ENCODE measurements at places on chromosomes 6 and 20.

- no peak for DNase-seq
These were observed 120.0 kb downstream of the SYNDIG1 start for GRCh38 chr20:24589381-24589780.

DNA sequence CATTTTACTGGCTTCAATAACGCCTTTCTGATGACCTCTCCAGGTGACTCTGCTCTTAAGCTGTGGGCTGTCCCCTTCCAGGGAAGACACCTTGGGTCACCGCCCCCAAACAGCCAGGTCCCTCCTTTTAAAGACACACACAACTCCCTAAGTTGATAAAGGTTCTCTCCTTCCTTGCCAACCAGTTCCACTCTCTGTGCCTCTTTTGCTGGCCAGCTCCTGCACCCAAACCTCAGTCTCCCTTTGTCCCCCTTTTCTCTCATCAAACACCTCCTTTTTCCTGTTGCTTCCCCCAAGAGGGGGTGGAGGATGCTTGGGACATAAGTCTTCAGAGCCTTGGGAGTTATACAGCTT is 1.0 kb downstream of the NCOA6 start:
- peak; percentile 64 for DNase-seq

- DNase-seq = no peak
These were observed 507.8 kb downstream of the CD83 start for GRCh38 chr6:14625173-14625895.

GRCh38 chr6:139625081-139625939 is 250.9 kb upstream of the CITED2 start:
- DNase-seq = no peak

DNA sequence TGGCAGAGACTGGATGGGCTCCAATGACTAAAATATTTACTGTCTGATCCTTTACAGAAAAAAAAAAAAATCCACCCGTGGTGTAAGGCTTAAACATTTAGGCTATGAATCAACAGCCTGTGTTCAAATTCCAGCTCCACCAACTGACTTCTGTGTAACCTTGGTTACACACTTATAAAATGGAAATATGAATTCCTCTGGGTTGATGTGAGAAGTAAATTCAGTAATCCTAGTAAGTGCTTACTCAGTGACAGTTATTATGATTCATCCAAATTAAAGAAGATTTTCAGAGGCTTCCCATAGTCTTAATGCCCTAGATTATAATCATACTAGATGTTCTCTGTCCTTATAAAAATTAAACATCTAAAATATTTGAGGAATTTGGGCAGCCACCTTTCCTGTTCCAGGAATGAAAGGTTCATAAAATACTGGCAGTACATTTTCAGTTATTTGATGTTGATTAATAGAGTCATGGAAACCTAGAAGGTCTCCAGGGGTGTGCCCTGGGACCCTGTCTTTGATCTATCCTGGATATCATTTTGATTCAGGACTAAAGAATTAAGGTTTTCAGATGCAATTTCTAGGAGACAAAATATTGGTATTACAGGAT is 180.3 kb upstream of the ZNF217 start:
- no peak for DNase-seq

DNA sequence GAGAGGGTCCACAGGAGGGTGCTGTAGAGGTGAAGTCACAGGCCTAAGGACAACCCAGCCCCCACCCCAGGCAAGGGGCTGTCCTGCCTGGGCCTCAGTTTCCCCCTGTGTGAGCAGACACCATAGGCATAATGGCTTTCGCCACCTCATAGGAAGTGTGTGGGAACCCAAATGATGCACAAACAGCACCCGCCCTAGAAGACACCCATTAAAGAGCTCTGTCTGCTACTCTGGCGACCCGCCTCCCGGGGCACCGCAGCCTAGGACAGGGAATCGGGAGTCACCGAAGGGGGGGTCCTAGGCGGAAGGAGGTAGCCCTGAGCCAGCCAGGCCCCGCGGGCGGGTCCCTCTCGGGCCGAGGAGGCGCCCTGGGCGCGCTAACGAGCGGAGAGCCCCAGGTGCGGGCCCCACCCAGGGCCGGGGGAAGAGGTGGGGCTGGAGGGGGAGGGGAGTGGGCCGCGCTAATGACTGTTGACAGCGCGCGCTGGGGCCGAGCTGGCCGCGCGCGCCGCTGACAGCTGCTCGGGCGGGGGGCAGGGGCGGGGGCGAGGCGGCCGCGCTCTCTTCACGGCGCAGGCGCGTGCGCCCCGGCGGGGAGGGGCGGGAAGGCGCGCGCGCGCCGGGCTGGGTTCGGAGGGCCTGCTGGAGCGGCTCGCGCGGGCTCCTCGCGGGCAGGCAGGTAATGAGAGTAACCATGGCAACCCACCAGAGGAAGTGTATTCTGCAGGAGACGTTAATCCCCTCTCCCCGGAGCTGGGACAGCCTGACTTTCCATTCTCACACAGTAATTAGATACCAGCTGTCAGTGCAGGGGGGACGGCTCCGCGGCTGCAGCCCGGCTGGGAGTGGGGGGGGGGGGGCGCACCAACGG is 48.9 kb downstream of the NOL4L start:
- peak; percentile 78 for DNase-seq

DNA sequence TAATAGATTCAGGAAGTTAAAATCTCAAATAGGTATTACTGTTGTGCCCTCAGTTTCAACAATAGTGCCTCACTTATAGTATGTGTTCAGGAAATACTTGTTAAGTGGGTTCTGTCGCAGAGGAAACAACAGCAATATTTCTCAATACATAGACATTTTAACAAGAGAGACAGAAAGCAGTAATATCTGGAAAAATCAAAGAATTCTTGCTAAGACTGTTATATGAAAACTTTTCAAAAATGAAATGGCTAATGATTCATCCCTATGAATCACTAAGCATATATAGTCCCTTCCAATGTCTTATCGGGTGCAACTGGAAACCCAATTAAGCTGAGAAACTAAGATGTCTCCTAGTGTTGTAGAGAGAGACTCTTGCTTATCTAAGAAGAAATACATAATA is 668.9 kb downstream of the TFAP2A start:
- no peak for DNase-seq

- DNase-seq = no peak
These were observed 162.9 kb downstream of the JARID2 start for GRCh38 chr6:15408758-15409157.

GRCh38 chr6:81966968-81967367 is 214.5 kb upstream of the TENT5A start:
- DNase-seq = no peak

DNA sequence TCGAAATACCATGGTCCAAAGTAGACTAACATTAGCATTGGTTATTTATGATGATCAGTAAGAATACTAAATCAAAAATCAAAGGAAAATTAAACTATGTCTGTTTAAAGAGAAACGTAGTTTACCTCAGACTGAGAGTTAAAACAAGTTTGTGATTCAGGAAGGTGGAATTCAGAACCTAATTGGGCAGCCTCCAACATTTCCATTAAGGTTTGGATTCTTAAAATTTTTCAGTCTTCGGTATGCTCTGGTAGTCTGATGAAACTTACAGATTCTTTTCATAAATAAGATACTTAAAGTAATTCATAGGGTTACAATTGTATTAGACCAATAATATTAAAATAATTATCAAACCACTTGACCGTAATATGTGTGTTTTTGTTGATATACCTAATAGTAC is 18.6 kb downstream of the HFE start:
- no peak for DNase-seq

GRCh38 chr6:100420711-100421110 is 44.0 kb downstream of the SIM1 start:
- DNase-seq = no peak

- DNase-seq = no peak
These were observed 34.3 kb downstream of the COL12A1 start for GRCh38 chr6:75171567-75171966.

DNA sequence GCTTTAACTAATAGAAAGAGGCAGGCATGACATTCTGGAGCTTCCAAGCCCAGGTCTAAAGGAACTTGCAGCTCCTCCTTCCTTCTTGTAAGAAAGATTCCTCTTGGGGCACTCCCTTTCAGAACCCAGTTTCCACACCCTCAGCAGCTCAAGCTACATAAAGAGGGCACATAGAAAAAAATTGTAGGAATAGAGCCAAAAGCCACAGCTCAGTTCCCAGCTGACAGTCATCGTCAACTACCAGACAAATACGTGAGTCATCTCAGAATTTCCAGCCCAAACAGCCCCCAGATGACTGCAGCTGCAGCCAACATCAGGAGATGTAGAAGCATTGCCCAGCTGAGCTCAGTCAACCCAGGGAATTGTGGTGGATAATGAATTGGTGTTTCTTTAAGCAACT is 349.8 kb upstream of the ARID1B start:
- no peak for DNase-seq

GRCh38 chr6:169701311-169701953 is 397 bp downstream of the WDR27 start:
- no peak for DNase-seq

GRCh38 chr6:71724456-71725125 is 161.8 kb upstream of the RIMS1 start:
- DNase-seq = no peak

DNA sequence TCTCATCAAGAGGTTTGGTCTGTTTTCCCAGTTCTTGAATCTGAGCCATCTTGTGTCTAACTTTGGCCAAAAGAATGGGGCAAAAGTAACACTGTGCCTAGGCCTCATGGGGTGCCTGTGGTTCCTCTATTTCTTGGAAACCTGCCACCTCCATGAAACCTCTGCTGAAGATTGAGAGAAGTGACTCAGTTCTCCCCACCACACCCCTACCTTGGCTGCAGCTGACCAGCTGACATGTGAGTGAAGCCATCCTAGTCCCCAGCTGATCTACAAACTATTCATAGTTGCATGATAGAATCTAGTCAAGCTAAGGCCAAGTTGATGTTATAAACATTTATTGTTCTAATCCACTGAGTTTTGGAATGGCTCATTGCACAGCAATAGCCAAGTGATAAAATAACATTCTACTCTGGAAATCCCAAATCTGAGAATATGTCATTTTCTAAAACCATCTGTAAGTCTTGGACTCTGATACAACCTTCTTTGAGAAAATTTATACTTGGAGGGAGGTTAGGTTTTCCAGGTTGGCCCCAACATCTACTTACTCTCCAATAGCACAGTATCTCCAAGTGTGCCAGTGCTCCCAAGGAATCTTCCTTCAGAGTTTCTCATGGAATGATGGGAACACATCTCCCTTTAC is 107.0 kb upstream of the SMLR1 start:
- DNase-seq = no peak

- DNase-seq = no peak
These were observed 1143.9 kb upstream of the GJE1 start for GRCh38 chr6:140988780-140989179.

GRCh38 chr6:6125495-6125894 is 118.8 kb upstream of the NRN1 start:
- DNase-seq = no peak

GRCh38 chr6:130843575-130844320 is 16.5 kb downstream of the SMLR1 start:
- DNase-seq = no peak

DNA sequence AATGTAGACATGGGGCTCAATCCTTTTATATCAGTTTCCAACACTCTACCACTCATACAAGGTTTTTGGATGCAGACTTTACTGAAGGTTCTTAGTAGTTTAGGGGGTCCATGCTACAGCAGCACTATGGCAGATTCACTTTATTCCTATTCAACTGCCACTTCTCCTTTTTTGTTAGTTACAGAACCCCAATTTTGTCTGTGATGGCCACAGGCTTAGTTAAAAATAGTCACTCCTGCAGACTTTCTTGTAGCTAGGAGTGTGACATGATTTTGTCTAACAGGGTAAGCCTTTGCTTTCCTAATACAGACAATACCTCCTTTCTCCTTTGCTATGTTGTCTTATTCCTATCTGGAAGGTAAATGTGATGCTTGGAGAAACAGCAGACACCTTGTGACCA is 90.0 kb upstream of the SLC24A3 start:
- DNase-seq = no peak

DNA sequence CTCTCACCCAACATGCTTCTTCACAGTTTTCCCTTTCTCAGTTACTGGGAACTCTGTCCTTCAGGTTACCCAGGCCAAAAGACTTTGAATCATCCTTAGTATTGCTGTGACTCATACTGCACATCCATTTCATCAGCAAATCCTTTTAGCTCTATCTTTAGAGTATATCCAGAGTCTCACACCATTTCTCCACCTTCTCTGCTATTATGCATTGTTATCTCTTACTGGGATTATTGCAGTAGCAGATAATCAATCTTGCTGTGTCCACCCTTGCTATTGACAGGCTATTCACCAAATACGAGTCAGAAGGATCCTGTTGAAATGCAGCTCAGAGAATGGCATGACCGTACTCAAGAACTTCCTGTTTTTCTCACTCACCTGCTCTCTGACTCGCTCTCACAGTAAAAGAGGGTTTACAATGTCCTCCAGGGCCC is 57.3 kb downstream of the BCKDHB start:
- no peak for DNase-seq

DNA sequence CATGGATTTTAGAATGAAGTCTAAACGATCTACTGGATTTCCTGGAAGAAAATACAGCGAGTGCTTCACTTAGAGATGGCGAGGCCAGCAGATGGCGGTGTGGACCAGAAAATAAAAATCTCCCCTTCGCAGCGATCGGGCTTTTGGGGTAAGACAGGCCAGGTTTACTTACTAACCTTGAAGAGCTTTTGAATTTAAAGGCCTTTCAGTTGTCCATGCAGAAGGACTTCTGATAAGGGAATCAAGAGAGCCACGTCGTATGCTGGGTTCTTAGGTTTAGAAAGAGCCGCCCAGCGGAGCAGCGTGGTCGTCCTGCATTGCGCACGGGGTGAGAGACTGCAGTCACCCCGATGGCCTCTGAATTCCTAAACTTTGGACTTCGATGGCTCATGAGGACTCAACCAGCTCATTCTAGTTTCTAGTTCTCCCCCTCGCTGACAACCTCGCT is 125.2 kb upstream of the RALGAPA2 start:
- DNase-seq = no peak

GRCh38 chr6:101689695-101690094 is 296.2 kb downstream of the GRIK2 start:
- DNase-seq = no peak

GRCh38 chr6:139313229-139313628 is 21.4 kb upstream of the TXLNB start:
- no peak for DNase-seq

GRCh38 chr20:18191306-18191705 is 53.6 kb downstream of the KAT14 start:
- DNase-seq = no peak

Measured in activated gamma-delta T cell treated with Interleukin-2 at 50 U/mL for 16 hours (primary cell).